ENCODE measurements at places on chromosomes 12 and 14.
A peak's percentile ranks its signal among the peaks of the same experiment; 100 is the strongest.

- H3K4me1 ChIP-seq = peaks cover 27% of the 10 kb centered on the region
- no peak for DNase-seq
- H3K4me3 ChIP-seq = no peak overlapping the region
- H3K36me3 ChIP-seq = peaks cover 2% of the 10 kb centered on the region
These were observed 3.0 kb downstream of the INF2 start for GRCh38 chr14:104692261-104692938.

DNA sequence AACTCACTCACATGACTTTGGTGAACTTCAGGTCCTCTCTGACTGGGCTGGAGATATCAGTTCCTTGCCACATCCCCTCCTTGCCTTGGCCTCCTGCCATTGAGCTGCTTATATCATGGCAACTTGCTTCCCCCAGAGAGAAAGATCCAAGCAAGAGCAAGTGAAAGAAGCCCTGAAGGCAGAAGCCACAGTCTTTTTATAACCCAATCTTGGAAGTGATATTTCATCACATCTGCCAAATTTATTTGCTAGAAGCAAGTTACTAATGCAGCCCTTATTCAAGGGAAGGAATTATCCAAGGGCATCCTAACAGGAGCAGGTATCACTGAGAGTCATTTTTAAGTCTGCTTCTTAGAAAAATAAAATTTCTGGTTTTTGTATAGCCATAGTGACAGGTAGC, 127.8 kb downstream of the SLC38A4 start:
- no peak overlapping the region for H3K27ac ChIP-seq
- no peak for DNase-seq
- no peak overlapping the region for H3K4me3 ChIP-seq
- H3K4me1 ChIP-seq = no peaks in the 10 kb centered on the region

- no peak overlapping the region for H3K27ac ChIP-seq
- DNase-seq = no peak
- H3K4me3 ChIP-seq = no peak overlapping the region
These were observed 12.0 kb downstream of the SOAT2 start for GRCh38 chr12:53115112-53115890.

DNA sequence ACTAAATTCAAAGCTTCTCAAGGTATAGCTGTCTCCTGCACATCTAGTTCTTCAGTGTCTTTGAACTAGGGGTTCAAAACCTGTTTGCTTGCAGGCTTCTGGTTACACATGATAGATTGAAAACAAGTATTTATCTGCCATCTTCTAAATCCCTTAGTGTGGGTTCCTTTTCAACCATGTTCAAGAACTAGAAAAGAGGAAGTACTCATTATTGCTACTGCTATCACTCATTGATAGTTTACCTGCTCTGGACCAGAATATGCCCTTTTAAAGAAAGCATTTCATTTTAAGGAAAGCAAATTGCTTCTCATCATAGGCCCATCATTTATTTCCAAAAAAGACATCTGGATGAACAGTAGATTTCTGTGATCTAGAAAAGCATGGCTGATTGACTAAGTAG, 37.1 kb upstream of the VSX2 start:
- H3K27me3 ChIP-seq = no peaks in the 10 kb centered on the region
- H3K27ac ChIP-seq = no peak overlapping the region
- peaks cover 6% of the 10 kb centered on the region for H3K36me3 ChIP-seq
- no peak for DNase-seq
- H3K4me1 ChIP-seq = no peaks in the 10 kb centered on the region
- no peak overlapping the region for H3K4me3 ChIP-seq

DNA sequence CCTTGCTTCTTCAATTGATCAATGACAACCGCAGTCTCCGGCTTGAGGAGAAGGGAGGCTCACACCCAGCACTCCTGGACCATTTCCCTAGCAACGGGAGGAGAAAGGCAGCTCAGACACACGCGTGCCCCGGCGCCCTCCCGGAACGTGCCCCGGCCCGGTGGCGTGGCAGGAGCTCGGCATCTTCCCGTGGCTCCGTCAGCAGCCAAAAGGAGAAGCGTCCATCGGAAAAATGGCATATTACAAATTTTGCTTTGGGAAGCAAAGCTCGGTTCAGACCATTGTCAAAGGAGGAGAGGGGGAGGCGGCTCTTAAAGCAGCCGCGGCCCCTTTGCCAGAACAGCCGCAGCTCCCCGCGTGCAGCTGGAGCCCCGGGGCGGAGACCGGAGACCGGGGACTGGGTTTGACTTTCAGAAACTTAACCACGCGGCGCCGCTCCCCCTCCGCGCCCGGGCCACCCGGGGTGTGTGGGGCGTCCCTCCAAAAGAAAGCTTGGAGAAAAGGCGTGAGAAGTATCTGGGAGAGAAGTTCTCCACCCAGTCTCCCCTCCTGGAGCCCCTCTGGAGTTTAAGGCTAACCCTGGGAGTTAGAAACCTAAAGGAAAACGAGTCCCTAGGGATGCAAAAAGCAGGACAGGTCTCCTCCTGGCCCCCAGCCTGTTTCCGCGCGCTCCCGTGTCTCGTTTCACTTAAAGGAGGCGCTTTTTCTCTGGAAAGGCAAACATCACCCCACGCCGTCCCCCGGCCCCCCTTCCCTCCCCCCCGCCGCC, 545 bp downstream of the PPFIA2 start:
- no peak for DNase-seq
- H3K4me1 ChIP-seq = peaks cover 9% of the 10 kb centered on the region
- H3K36me3 ChIP-seq = no peaks in the 10 kb centered on the region
- H3K27me3 ChIP-seq = peaks cover 12% of the 10 kb centered on the region
- H3K4me3 ChIP-seq = peak overlapping the region; percentile 51
- no peak overlapping the region for H3K27ac ChIP-seq

GRCh38 chr12:59626382-59626781, 30.6 kb downstream of the SLC16A7 start:
- H3K36me3 ChIP-seq = peaks cover 3% of the 10 kb centered on the region
- no peak overlapping the region for H3K27ac ChIP-seq
- no peaks in the 10 kb centered on the region for H3K27me3 ChIP-seq
- H3K4me3 ChIP-seq = no peak overlapping the region
- H3K4me1 ChIP-seq = peaks cover 52% of the 10 kb centered on the region

DNA sequence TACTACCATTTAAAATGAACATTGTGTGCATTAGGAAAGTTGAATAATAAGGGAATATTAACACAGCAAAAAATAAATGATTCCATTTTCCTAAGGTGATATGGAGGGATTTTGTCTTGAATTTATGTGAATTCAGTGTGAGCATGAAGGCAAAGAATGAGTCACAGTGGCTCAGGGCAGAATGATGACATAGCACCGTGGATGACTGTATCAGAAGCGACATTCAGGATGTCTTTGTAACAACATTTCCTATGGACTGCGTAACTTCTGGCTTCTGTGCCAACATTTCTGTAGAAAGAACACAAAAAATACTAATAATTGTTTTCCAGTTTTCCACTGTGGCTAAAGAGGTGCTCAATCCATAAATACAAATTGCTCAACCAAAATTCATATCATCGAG, 54.6 kb downstream of the TTC8 start:
- H3K4me1 ChIP-seq = no peaks in the 10 kb centered on the region
- no peak overlapping the region for H3K27ac ChIP-seq
- H3K36me3 ChIP-seq = no peaks in the 10 kb centered on the region
- H3K27me3 ChIP-seq = peaks cover 14% of the 10 kb centered on the region

- no peaks in the 10 kb centered on the region for H3K36me3 ChIP-seq
- H3K4me1 ChIP-seq = no peaks in the 10 kb centered on the region
- H3K27me3 ChIP-seq = no peaks in the 10 kb centered on the region
- no peak overlapping the region for H3K4me3 ChIP-seq
These were observed 115.3 kb downstream of the IPO8 start for GRCh38 chr12:30580344-30580743.

DNA sequence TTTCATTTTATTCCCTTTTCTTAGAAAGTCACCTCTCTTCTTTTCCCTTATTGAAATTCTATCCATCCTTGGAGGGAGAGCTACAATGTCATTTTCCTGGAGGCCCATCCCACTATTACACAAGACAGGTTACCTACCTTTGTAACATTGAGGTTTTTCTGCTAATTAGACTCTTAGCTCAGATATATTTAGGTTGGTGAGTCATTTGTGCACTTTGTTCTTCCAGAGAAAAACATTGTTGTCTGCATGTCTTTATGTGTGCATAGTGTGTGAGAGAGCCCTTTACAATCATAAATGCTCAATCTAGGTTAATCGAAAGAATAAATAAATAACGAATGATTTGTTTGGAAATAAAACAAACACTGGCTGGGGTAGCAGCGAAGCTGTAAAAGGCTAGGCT, 191.8 kb downstream of the DACT1 start:
- H3K4me3 ChIP-seq = no peak overlapping the region
- no peak overlapping the region for H3K27ac ChIP-seq
- H3K4me1 ChIP-seq = no peaks in the 10 kb centered on the region
- H3K36me3 ChIP-seq = no peaks in the 10 kb centered on the region
- no peak for DNase-seq
- no peaks in the 10 kb centered on the region for H3K27me3 ChIP-seq

- no peak overlapping the region for H3K27ac ChIP-seq
- H3K4me3 ChIP-seq = no peak overlapping the region
- no peaks in the 10 kb centered on the region for H3K4me1 ChIP-seq
- H3K36me3 ChIP-seq = peaks cover 3% of the 10 kb centered on the region
- DNase-seq = no peak
- H3K27me3 ChIP-seq = no peaks in the 10 kb centered on the region
These were observed 1202.3 kb downstream of the GALC start for GRCh38 chr14:86790408-86791364.

DNA sequence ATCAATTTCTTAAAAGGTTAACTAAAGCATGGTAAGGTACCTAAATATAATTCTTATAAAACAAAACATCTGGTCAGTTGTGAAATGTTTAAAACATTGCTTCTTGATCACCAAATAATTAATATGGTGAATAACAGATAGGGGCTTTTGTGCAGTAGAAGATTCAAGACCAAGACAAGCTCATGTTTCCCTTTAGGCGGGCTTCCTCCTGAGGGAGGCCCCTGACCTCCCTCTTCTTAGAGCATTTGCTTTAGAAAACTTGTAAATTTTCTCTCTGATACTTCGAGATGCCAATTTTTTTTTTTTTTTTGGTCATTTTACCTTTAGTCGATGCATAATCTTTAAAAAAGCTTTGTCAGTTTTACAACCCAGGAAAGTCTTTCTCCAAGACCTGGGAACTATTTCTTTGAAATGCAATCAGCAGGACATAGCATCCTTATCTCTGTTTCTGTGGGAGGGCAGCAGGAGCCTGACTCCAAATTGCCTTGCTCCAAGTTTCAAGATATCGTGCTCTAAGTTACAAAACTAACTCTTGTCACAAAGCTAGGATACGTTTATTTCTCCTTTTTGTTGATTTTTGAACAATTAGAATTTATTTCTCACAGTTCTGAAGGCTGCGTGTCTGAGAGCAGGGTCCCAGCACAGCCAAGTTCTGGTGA, 66.6 kb upstream of the BICD1 start:
- DNase-seq = no peak
- H3K36me3 ChIP-seq = no peaks in the 10 kb centered on the region
- no peak overlapping the region for H3K27ac ChIP-seq
- H3K4me3 ChIP-seq = no peak overlapping the region
- no peaks in the 10 kb centered on the region for H3K27me3 ChIP-seq

DNA sequence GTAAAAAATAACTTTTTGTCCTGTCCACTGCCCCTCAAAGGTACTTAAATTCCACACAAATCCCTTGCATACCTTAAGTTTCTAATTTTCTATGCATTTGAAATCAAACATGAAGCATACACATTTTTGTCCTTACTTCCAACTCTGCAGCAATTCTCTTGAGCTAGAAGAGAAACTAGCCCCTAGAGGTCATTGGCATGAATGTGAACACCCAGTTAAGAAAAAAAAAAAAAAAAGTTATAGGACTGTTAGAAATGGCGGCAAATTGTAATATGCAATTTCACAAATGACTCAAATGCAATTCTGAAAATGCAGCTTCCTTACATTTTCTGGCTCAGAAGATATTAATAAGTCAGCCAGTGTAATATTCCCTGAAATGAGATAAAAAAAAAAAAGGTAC, 4.6 kb upstream of the ESR2 start:
- H3K27ac ChIP-seq = no peak overlapping the region
- peaks cover 8% of the 10 kb centered on the region for H3K4me1 ChIP-seq
- DNase-seq = no peak
- H3K36me3 ChIP-seq = no peaks in the 10 kb centered on the region
- peaks cover 44% of the 10 kb centered on the region for H3K27me3 ChIP-seq

DNA sequence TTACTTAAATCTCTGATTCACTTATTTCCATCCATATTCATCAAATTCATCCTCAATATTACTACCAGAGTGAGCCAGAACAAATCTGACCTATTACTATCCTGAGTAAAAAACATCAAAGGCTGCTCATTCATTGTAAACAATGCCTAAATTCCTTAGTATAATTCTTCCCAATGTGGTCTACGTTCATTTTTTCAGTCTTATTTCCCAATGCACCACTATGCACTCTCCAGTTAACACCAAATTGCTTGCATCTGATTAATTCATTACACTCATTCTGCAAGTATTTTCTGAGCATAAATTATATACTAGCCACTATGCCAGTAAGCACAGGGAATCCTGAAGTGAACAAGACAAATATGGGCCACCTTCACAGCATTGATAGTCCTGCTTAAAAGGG, 110.0 kb downstream of the EPS8 start:
- no peak overlapping the region for H3K4me3 ChIP-seq
- H3K36me3 ChIP-seq = no peaks in the 10 kb centered on the region
- no peaks in the 10 kb centered on the region for H3K4me1 ChIP-seq
- H3K27me3 ChIP-seq = peaks cover 13% of the 10 kb centered on the region
- no peak for DNase-seq

- H3K27ac ChIP-seq = no peak overlapping the region
- peaks cover 39% of the 10 kb centered on the region for H3K27me3 ChIP-seq
- no peaks in the 10 kb centered on the region for H3K36me3 ChIP-seq
- H3K4me3 ChIP-seq = no peak overlapping the region
- DNase-seq = no peak
These were observed 42.1 kb downstream of the TSPAN9 start for GRCh38 chr12:3119192-3119755.

DNA sequence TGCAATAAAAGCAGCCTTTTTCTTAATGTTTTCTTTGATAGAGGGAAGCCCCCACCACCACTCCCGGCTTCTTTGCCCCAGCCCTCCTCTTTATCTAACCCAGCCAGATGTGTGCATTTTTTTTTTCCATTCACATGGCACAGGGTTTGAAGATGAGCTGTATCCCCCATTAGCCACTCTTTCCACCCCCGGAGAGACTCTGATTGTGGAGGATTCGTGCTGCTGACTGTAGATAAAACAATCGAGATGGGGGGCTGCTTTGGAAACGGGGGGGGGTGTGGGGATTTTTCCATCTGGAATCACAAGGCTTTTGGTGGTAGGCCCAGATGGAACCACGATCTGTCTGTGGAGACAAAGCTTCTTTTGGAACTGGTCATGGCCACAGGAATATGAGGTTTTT, 46.2 kb upstream of the VASH1 start:
- no peak overlapping the region for H3K4me3 ChIP-seq
- H3K4me1 ChIP-seq = no peaks in the 10 kb centered on the region
- H3K27me3 ChIP-seq = peaks cover 45% of the 10 kb centered on the region
- no peak for DNase-seq
- H3K27ac ChIP-seq = no peak overlapping the region
